Activated CD4-positive, alpha-beta T cell treated with anti-CD3 and anti-CD28 coated beads, Interleukin-2, amount 10 ng/mL, durations not matched to agents 24 days and 14 days (primary cell): ENCODE measurements at places on chromosomes 13 and 19.

- no peak for DNase-seq
These were observed 1005.7 kb downstream of the UQCRFS1 start for GRCh38 chr19:28207244-28207643.

DNA sequence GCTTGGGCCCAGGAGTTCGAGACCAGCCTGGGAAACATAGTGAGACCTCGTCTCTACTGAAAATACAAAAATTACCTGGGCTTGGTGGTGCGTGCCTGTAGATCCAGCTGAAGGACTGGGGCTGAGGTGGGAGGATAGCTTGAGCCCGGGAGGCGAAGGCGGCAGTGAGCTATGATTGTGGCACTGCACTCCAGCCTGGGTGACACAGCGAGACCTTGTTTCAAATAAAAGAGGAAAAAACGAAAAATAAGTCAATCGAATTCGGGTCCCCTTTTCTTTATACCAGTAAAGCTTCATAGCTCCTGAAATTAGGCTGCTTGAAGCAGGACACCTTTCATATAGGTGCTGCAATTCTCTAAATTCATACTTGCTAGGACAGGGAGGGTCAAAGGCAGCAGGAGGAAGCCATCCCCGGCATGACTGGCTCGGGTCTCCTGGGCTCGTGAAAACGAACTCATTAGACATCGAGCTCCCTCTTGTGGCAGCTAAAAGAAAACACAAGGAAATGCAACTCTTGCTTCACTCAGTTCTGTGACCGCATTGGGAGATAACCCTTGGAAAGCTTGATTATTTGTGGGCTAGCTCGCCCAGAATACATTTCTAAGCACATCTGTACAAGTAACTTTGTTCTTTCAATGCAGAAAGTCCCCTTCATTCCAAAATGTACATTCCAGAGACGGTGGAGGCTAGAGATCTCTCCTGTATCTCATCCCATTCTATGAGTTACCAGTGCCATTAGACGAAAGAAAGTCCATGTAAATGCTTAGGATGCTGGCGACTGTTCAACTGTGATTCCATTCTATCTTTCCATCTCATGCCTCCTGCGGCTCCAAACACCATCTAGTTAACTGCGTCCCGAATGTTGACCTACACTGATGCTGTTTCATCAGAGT lies 16.8 kb downstream of the FPR2 start:
- peak; percentile 77 for DNase-seq

DNA sequence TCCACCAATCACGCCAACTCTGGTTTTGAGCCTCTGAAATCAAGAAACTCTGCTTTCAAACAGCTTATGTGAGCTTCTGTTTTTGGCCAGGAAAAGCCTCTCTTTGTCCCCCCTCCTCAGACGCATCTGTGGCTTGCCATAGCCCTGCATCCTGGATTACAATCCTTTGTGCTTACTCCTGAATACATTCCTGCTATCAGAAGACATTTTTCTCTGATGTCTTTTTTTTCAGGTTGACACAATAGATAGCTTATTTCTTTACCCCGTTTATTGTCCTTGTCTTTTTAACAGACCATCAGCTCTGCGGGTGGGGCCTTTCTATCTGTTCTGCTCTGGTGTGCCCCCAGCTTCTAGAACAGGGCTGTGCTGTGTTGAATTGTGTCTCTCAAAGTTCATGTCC lies 11.0 kb downstream of the PNMA8B start:
- no peak for DNase-seq

- DNase-seq, result no peak
These were observed 21.4 kb downstream of the DZIP1 start for GRCh38 chr13:95623141-95623540.

- no peak for DNase-seq
These were observed 401.1 kb upstream of the ZNF507 start for GRCh38 chr19:31944326-31944725.

DNA sequence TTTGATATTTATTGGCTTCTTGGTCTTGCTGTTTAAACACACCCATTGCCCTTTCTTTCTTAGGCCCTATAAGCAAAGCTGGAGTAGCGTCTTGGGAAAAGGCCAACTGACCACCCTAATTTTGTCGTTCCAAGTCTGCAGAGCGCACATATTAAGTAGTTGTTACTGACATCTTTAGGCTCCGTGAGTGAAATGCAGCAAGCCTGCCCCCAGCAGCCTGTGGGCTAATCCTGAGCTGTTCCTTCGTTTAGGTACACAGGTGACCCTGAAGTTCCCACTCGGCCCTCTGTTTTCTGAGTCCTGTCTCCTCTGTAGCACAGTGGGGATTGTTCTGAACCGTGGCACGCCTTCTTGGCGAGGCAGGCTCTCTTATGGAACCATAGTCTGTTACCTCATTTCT lies 170.5 kb downstream of the STK24 start:
- DNase-seq, result no peak
